ENCODE measurements at places on chromosomes 4 and X. TPM values are rescaled to one million over a fixed set of nuclear protein-coding genes. Genes with fewer than 3 reads are reported as not detected.

GPR34 gene
- 0.53 TPM for polyA plus RNA-seq

EXOC1L gene
- polyA plus RNA-seq = not detected

INTS6L gene
- 5.7 TPM for polyA plus RNA-seq

HPGD gene
- polyA plus RNA-seq = 81.2 TPM

ADH7 gene
- polyA plus RNA-seq = not detected

TMEM154 gene
- 62.4 TPM for polyA plus RNA-seq

CTAG1B gene
- polyA plus RNA-seq = not detected

MAGEA2B gene
- not detected for polyA plus RNA-seq

C1QTNF7 gene
- polyA plus RNA-seq = not detected

KLHL13 gene
- polyA plus RNA-seq = 0.61 TPM

GCNA gene
- polyA plus RNA-seq = 0.57 TPM

TKTL2 gene
- polyA plus RNA-seq = not detected

HHIP gene
- polyA plus RNA-seq = not detected

CD40LG gene
- 8.8 TPM for polyA plus RNA-seq

DNASE1L1 gene
- polyA plus RNA-seq = 12.2 TPM

GRCh38 chr4:125317525-125317877 is 2.7 kb downstream of the FAT4 start:
- no peaks in the 10 kb centered on the region for H3K36me3 ChIP-seq
- peaks cover 16% of the 10 kb centered on the region for H3K27me3 ChIP-seq

GRCh38 chrX:17032351-17032750 is 85.9 kb downstream of the REPS2 start:
- peaks cover 4% of the 10 kb centered on the region for H3K27me3 ChIP-seq
- H3K4me1 ChIP-seq = no peaks in the 10 kb centered on the region
- H3K4me3 ChIP-seq = no peak overlapping the region
- no peak for DNase-seq
- no peak overlapping the region for H3K27ac ChIP-seq

- no peak for DNase-seq
- H3K4me3 ChIP-seq = no peak overlapping the region
- H3K27me3 ChIP-seq = no peaks in the 10 kb centered on the region
Measured at GRCh38 chr4:90152024-90152423, 24.8 kb downstream of the CCSER1 start.

DNA sequence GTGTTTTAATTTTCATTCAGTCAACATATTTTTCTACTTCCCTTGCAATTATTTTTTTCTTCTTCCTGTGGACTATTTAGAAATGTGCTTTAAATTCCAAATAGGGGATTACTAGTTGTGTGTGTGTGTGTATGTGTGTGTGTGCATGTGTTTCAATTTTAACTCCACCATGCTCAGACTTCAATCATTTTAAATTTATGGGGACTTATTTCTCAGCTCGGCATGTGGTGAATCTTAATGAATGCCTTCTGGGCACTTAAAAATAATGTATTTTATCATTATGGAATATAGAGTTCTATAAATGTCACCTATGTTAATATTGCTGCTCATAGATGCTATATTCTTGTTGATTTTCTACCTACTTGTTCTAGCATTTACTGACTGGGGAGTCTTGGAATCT is 465.6 kb upstream of the PRKX start:
- H3K4me3 ChIP-seq = no peak overlapping the region
- DNase-seq = no peak
- no peaks in the 10 kb centered on the region for H3K4me1 ChIP-seq

DNA sequence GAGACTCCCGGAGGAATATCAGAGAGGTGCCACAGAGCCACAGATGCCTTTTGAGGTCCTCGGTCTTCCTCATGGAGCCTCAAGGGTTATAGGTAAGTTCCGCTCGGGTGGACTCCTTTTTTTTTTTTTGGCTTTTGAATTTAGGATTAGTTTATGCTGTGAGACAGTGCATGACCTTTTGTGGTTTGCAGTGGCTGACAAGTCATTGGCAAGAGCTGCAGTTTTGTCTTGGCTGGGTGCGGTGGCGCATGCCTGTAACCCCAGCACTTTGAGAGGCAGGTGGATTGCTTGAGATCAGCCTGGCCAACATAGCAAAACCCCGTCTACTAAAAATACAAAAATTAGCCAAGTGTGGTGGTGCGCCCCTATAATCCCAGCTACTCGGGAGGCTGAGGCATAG is 4.5 kb upstream of the GRSF1 start:
- H3K4me1 ChIP-seq = no peaks in the 10 kb centered on the region
- H3K4me3 ChIP-seq = no peak overlapping the region
- no peak overlapping the region for H3K27ac ChIP-seq
- H3K27me3 ChIP-seq = no peaks in the 10 kb centered on the region

DNA sequence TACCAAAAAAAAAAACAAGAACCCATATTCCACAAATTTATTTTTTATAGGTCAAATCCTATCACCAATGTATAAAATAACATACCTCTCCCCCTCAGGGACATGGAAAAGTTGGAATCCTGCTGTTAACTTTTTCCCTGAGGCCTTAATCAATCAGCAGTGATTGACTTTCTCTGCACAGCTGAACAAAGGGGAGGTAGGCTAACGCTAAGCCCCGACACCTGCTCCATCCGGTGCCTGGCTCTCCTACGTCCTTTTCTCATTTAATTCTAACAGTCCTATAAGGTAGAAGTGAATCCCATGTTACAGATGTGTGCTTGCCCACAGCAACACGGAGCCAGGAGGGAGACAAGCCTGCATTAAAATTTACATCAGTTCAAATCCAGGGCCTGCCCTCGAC is 2.8 kb downstream of the CENPU start:
- no peak for DNase-seq
- no peak overlapping the region for H3K4me3 ChIP-seq
- no peak overlapping the region for H3K27ac ChIP-seq
- no peaks in the 10 kb centered on the region for H3K36me3 ChIP-seq
- H3K27me3 ChIP-seq = no peaks in the 10 kb centered on the region

GRCh38 chrX:97159916-97160800 is 276.4 kb downstream of the RPA4 start:
- H3K4me1 ChIP-seq = no peaks in the 10 kb centered on the region
- H3K27me3 ChIP-seq = no peaks in the 10 kb centered on the region

- no peak for DNase-seq
- H3K4me3 ChIP-seq = no peak overlapping the region
- no peaks in the 10 kb centered on the region for H3K27me3 ChIP-seq
- no peaks in the 10 kb centered on the region for H3K4me1 ChIP-seq
- no peaks in the 10 kb centered on the region for H3K36me3 ChIP-seq
- no peak overlapping the region for H3K27ac ChIP-seq
Measured at GRCh38 chrX:13219991-13220764, 99.7 kb downstream of the ATXN3L start.

GRCh38 chrX:21711129-21711847 is 46.6 kb downstream of the SMPX start:
- H3K27me3 ChIP-seq = no peaks in the 10 kb centered on the region
- DNase-seq = no peak
- H3K36me3 ChIP-seq = no peaks in the 10 kb centered on the region
- no peak overlapping the region for H3K27ac ChIP-seq
- no peaks in the 10 kb centered on the region for H3K4me1 ChIP-seq

GRCh38 chrX:28108186-28108945 is 127.1 kb upstream of the DCAF8L1 start:
- no peaks in the 10 kb centered on the region for H3K4me1 ChIP-seq
- no peaks in the 10 kb centered on the region for H3K36me3 ChIP-seq
- no peaks in the 10 kb centered on the region for H3K27me3 ChIP-seq
- H3K27ac ChIP-seq = no peak overlapping the region
- no peak overlapping the region for H3K4me3 ChIP-seq

- no peaks in the 10 kb centered on the region for H3K27me3 ChIP-seq
- no peak overlapping the region for H3K4me3 ChIP-seq
- no peak for DNase-seq
- H3K36me3 ChIP-seq = no peaks in the 10 kb centered on the region
- H3K27ac ChIP-seq = no peak overlapping the region
Measured at GRCh38 chr4:162401021-162401420, 237.2 kb upstream of the FSTL5 start.

DNA sequence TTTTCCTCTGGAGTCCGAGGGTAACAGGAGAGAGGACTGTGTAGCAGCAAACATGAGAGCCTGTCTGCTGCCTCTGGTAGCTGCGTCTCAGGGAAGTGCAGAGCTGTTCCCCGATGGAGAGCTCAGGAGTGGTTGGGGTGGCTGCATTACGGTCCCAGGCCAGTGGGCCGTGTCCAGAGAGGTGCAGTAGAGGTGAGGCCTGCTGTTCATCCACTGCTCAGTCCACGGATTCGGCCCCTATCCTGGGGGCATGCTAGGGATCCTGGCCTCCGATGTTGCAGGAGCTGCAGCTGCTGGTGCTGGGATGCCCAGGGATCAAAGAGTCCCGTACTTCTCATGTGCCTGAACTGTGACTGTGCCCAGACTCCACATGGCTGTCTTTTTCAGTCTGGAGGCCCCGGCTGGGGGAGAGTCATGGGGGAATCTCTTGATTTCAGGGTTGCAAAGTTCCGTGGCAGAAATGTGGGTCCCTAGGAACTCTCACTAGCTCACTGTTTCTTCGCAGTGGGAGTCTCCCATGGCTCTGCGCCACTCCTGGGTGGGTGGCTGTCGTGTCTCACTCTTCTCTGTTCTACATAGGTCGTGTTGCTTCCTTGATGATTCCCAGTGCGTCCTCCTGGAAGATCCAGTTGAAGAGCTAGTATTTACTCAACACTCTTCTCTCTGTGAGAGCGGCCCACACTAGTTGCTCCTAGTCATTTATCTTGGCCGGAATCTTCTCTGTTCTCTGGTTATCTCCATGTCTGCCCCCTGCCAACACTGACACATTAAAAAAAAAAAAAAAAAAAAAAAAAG is 109.5 kb upstream of the CENPE start:
- no peaks in the 10 kb centered on the region for H3K36me3 ChIP-seq
- no peaks in the 10 kb centered on the region for H3K4me1 ChIP-seq
- no peaks in the 10 kb centered on the region for H3K27me3 ChIP-seq
- no peak overlapping the region for H3K4me3 ChIP-seq
- no peak for DNase-seq

DNA sequence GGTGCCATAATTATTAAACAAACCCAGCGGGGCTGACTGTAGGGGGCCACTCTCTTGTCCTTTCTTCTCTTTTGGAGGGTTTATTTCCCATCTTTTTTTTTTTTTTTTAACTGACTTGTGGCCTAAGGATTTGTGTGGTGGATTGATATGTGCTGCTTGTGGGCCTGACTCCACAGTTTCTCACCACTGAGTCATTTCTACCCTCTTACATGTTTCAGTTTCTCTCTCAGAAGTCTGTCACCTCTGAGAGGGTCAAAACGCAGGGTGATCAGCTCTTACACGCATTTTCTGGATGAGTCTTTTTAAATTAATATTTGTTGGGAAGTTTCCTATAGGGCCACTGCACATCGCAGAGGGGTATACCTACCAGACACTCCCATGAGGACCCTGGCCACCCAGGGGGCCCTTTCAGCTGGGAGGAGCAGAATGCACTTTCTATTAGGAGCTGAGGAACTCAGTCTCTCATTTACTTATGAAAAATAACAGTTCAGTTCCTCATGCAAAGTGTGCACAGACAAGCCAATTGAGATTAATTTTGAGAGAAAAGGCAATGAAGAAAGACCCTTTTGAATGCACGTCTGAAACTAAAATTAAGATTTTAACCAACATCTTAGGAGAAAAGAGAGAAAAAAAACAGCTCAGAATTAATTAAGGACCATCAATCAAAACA is 407.9 kb downstream of the TECRL start:
- H3K4me1 ChIP-seq = no peaks in the 10 kb centered on the region
- H3K27me3 ChIP-seq = no peaks in the 10 kb centered on the region
- no peaks in the 10 kb centered on the region for H3K36me3 ChIP-seq
- no peak overlapping the region for H3K4me3 ChIP-seq
- no peak for DNase-seq
- H3K27ac ChIP-seq = no peak overlapping the region

DNA sequence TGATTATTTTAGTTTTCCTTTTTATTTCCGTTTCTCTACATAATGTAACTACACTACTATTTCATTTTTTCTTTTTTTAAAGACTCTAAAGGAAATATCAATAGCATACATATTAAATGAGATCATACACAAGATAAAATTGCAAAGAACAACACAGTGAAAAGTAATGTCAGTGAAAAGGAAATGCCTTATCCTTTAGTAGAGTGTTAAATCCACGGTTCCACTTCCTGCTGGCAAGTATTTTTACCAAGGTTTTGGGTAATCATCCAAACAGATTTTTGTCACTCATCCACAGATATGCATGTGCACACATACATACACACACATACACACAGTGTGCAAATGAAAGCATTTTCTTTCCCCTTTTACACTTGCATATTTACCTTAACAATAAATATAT is 548.9 kb downstream of the PPP4R3C start:
- no peaks in the 10 kb centered on the region for H3K36me3 ChIP-seq
- H3K27ac ChIP-seq = no peak overlapping the region
- DNase-seq = no peak
- H3K4me1 ChIP-seq = no peaks in the 10 kb centered on the region
- no peaks in the 10 kb centered on the region for H3K27me3 ChIP-seq
- no peak overlapping the region for H3K4me3 ChIP-seq

- H3K36me3 ChIP-seq = no peaks in the 10 kb centered on the region
- H3K27me3 ChIP-seq = no peaks in the 10 kb centered on the region
- no peak for DNase-seq
- no peaks in the 10 kb centered on the region for H3K4me1 ChIP-seq
- no peak overlapping the region for H3K27ac ChIP-seq
- no peak overlapping the region for H3K4me3 ChIP-seq
Measured at GRCh38 chrX:40755291-40756249, 20.2 kb upstream of the MED14 start.

DNA sequence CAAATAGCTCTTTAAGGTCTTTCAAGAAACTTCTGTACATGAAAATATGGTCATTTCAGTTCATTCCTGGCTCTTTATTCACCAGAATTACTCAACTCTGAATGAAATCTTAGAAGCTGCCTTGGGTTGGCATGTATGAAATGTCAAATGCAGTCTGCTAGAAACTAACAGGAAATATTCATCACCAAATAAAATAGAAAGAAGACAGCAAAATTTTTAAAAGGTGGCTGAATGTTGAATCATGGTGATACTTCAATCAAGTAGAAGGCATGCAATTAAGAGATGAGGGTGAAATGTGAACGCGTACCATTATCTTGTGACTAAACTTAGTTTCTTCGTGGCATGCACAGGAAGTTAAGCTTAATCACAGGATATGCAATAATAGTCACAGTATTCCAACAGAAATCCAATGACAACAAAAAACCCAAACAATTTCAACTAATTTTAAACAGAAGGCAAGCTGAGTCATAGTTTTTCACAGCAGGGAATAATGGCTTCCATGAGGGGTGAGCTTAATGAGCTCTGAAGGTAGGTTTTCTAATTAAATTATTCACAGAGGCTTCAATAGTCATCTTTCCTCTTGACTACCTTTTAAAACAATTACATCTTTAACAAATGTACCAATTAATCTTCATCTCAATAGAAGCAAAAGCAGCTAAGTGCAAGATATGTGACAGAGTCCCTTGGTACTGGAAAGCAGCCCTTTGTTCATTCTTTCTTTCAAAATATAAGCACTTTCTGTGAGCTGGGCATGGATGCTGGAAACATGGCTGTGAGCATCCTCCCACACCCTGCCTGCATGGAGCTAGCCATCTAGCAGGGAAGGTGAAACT is 44.5 kb downstream of the SCFD2 start:
- H3K4me1 ChIP-seq = no peaks in the 10 kb centered on the region
- H3K27ac ChIP-seq = no peak overlapping the region
- no peaks in the 10 kb centered on the region for H3K36me3 ChIP-seq
- DNase-seq = no peak

All from CD4-positive, CD25-positive, alpha-beta regulatory T cell (primary cell).